RWPE2 (cell line): ENCODE measurements at places on chromosomes 6 and 20.

GRCh38 chr6:14178083-14178445, 60.5 kb downstream of the CD83 start:
- no peak for DNase-seq
- no peak overlapping the region for H3K27ac ChIP-seq
- no peaks in the 10 kb centered on the region for H3K27me3 ChIP-seq
- no peak overlapping the region for H3K4me3 ChIP-seq
- no peaks in the 10 kb centered on the region for H3K4me1 ChIP-seq
- H3K36me3 ChIP-seq = no peaks in the 10 kb centered on the region

DNA sequence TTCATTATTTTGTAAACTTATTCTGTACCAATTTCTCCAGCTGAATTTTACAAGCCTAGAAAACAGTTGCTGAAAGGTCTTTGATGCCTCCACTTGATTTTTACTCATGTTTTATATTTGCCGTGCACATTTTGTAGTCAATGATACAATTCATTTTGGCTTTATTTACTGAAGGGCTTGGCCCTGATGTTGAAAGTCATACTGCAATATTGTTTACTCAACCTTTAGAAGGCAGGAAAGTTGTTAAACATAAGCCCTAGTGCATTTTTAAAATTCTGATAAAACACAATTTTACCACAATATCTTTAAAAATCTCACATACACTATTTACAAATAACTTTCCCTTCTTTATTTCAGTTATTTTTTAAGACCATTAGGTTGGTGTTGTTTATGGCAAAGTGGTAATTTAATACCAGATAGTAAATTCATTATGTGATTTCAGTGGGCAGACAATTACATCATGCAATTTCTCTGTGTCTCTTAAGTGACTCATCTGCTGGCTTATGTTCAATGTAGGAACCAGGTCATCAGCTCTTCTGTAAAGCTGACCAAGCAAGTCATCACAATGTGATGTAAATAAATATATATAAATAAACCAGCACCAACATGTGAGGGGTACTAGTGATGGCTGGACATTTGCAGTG, 121.1 kb upstream of the SLC35B3 start:
- H3K27me3 ChIP-seq = no peaks in the 10 kb centered on the region
- peak overlapping the region; percentile 19 for H3K27ac ChIP-seq
- no peak for DNase-seq
- peaks cover 14% of the 10 kb centered on the region for H3K4me1 ChIP-seq
- no peaks in the 10 kb centered on the region for H3K36me3 ChIP-seq

DNA sequence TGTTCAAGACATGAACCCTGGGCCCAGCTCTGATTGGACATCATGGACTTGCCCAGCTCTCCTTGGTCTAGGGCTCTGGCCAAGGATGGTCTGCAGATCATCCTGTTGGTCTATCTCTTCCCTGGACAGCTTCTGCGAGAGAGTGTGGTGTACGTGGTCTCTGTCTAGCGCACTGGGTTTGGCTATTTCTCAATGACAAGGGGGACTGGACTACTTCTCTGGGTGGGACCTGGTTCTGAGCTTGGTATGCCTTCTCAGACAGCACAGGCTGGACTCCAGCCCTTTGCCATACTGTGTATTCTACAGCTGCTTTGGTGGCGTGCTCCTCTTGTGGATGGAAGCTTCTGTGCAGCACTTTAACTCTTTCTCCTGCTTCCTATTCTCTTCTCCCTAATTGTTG, 8.5 kb upstream of the RAET1E start:
- H3K36me3 ChIP-seq = no peaks in the 10 kb centered on the region
- no peak for DNase-seq
- no peaks in the 10 kb centered on the region for H3K4me1 ChIP-seq
- no peak overlapping the region for H3K4me3 ChIP-seq
- H3K27me3 ChIP-seq = no peaks in the 10 kb centered on the region

DNA sequence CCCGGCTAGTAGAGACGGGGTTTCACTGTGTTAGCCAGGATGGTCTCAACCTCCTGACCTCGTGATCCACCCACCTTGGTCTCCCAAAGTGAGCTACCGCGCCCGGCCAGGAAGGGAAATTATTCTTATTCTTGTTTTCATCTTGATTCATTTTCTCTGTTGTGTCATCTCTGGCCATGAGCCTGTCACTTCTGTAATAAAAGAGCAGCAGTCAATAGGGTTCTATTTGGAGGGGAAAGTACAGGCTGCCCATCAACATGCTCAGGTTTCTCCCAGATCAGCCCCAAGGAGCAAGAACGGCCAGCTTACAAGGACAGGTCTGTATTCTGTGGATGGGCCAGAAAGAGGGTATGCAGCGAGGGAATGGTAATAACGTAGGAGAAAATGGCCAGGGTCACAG, 345.0 kb downstream of the PREX1 start:
- H3K27me3 ChIP-seq = peaks cover 62% of the 10 kb centered on the region
- H3K4me3 ChIP-seq = no peak overlapping the region
- peak; percentile 41 for DNase-seq

GRCh38 chr20:4918473-4918872, 82.8 kb downstream of the SLC23A2 start:
- no peaks in the 10 kb centered on the region for H3K36me3 ChIP-seq
- H3K4me1 ChIP-seq = no peaks in the 10 kb centered on the region
- no peak overlapping the region for H3K27ac ChIP-seq
- no peaks in the 10 kb centered on the region for H3K27me3 ChIP-seq
- no peak overlapping the region for H3K4me3 ChIP-seq
- DNase-seq = no peak

GRCh38 chr6:43271944-43272343, 26.1 kb upstream of the SLC22A7 start:
- DNase-seq = peak; percentile 35
- H3K4me1 ChIP-seq = no peaks in the 10 kb centered on the region
- H3K36me3 ChIP-seq = no peaks in the 10 kb centered on the region
- no peak overlapping the region for H3K27ac ChIP-seq
- H3K27me3 ChIP-seq = peaks cover 5% of the 10 kb centered on the region
- H3K4me3 ChIP-seq = no peak overlapping the region

- DNase-seq = no peak
- no peak overlapping the region for H3K4me3 ChIP-seq
- H3K27me3 ChIP-seq = peaks cover 29% of the 10 kb centered on the region
- no peaks in the 10 kb centered on the region for H3K36me3 ChIP-seq
- H3K27ac ChIP-seq = no peak overlapping the region
- H3K4me1 ChIP-seq = no peaks in the 10 kb centered on the region
Observed at GRCh38 chr6:50030777-50031562, 9.2 kb upstream of the DEFB110 start.

- H3K4me3 ChIP-seq = no peak overlapping the region
- H3K27me3 ChIP-seq = no peaks in the 10 kb centered on the region
- H3K27ac ChIP-seq = peak overlapping the region; percentile 3
- no peaks in the 10 kb centered on the region for H3K36me3 ChIP-seq
Observed at GRCh38 chr20:11376998-11377397, 540.7 kb upstream of the BTBD3 start.
